SW 1271 (cell line): ENCODE measurements at places on chromosomes 6 and 20.

DNA sequence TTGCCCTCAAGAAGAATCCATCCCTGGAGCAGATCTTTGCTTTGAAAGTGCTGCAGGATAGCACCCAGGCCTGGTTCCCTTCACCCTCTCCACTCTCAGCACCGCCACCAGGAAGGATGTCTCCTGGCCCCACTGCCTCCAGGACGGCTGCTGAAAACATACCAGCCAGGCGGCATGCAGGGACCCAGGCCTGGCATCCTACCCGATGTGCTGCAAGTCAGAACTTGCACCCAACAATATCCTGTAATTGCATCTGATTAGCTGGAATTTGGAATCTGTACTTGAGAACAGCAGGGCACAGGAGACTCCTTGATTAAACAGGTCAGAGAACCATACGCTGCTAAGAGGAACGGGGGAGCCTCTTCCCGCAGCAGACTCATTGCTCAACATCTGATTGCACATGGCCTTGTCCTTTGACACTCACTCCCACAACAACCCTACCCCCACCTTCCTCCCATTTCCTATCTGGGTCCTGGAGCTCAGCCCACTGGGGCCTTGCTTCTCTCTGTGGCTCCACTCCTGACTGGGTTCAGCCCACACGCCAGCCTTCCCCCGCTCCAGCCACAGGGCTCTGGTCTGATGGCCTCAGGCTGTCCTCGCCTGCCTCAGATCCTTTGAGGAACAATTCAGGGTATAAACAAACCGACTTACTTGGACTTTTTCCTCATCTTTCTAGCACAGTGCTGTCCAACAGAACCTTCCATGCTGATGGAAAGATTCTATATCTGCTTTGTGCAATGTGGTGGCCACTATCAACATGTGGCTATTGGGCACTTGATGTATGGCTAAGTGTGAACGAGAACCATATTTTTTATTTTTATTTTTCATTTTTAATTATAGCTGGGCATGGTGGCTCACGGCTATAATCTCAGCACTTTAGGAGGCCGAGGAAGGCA is 78.0 kb downstream of the FGD2 start:
- DNase-seq = no peak

DNA sequence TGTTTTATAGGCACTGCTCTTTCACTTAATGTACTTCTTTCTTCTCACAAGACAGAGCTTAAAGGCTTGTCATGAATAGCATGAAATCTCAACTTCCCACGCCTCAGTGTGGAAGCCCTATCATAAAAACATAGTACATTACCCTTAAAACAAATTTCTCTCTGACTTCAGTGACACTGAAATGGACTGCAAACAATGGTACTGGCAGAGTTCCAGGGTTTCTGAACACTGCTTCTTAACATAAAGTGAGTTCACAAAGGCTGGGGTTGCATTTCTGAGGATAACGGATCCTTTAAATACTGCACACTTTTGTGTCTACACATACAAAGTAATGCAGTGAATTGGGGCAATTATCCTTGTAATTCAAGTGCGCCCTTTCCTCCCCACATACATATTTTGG is 32.3 kb upstream of the PLEKHG1 start:
- no peak for DNase-seq

DNA sequence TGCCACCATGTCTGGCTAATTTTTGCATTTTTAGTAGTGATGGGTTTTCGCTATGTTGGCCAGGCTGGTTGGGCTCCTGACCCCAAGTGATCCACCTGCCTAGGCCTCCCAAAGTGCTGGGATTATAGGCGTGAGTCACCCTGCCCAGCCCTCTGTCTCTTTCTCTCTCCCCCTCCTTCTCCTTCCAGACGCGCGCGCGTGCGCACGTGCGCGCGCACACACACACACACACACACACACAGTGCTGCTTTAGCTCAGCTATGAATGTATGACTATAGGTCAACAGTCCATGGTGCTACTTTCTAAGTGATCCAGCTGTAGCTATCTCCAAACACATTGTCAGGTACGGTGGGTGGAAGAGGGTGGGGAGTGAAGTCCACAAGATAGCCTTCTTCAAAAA is 449.5 kb downstream of the PHF3 start:
- DNase-seq = no peak

DNA sequence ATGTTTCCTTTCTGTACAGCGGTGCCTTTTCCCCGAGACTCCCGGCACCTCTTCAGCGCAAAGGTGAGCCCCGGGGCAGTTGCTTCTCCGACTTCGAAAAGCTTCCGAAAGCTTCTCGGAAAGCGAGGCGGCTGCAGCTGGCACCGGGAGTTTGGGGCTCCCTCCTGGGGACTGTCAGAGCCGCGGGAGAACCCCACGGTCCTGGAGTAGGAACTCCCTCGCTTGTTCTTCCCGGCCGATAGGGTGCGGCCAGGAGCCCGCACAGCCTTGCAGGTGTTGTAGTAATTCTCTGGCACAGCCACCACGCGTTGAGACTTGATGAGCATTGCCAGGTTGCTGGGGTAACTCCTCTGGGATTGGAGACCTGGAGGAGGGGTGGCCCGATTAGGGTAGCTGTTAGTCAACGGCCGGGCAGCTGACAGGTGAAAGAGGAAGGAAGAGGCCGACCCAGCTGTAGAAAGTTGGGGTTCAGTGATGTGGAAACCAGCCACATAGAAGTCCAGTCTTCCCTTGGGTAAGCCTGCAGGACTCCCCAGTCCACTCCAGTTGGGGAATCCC is 721 bp downstream of the KDM1B start:
- peak; percentile 63 for DNase-seq

- DNase-seq = no peak
Measured at GRCh38 chr20:17556837-17557674, 12.8 kb upstream of the DSTN start.

- no peak for DNase-seq
Measured at GRCh38 chr6:109963598-109964170, 14.4 kb upstream of the GPR6 start.

- no peak for DNase-seq
Measured at GRCh38 chr6:127164036-127164435, 45.6 kb downstream of the RSPO3 start.

GRCh38 chr20:32707691-32708581 is 34.2 kb upstream of the C20orf203 start:
- no peak for DNase-seq

- no peak for DNase-seq
Measured at GRCh38 chr20:8891039-8891438, 177.8 kb upstream of the PLCB4 start.

DNA sequence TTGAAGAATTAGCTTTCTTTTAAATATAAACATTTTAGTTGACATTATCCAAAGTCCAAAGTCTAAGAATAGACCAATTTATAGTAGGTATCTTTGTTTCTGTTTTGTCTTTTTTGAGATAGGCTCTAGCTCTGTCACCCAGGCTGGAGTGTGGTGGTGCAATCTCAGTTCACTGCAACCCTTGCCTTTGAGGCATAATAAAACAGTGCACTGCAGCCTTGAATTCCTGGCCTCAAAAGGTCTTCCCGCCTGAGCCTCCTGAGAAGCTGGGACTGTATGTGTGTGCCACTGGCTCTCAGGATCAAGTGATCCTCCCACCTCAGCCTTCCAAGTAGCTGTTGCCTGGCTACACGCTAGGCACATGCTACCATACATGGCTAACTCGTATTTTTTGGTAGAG is 135.4 kb downstream of the REV3L start:
- no peak for DNase-seq

GRCh38 chr20:58994390-58995159 is 12.5 kb downstream of the CTSZ start:
- DNase-seq = no peak

DNA sequence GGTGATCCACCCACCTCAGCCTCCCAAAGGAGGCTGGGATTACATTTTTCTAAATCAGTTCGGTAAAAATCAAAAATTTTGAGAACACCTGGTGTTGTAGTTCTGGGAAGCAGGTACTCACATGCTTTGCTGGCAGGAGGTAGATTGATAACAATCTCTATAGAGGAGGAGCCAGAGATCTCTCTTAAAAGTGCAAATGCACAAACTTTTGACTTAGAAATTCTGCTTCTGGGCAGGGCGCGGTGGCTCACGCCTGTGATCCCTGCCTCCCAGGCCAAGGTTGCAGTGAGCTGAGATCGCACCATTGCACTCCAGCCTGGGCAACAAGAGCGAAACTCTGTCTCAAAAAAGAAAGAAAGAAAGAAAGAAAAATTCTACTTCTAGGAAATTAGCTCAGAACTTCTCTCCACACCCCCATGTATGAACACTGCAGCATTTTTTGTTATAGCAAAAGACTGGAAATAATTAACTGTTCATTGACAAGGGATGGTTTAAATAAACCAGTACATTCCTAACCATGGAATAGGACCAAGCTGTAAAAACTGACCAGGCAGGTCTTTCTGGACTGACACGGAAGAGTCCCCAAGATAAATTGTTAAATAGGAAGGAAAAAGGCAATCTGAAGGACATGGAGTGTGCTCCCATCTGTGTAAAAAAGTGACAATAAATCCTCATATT is 14.4 kb upstream of the TRIB3 start:
- no peak for DNase-seq

DNA sequence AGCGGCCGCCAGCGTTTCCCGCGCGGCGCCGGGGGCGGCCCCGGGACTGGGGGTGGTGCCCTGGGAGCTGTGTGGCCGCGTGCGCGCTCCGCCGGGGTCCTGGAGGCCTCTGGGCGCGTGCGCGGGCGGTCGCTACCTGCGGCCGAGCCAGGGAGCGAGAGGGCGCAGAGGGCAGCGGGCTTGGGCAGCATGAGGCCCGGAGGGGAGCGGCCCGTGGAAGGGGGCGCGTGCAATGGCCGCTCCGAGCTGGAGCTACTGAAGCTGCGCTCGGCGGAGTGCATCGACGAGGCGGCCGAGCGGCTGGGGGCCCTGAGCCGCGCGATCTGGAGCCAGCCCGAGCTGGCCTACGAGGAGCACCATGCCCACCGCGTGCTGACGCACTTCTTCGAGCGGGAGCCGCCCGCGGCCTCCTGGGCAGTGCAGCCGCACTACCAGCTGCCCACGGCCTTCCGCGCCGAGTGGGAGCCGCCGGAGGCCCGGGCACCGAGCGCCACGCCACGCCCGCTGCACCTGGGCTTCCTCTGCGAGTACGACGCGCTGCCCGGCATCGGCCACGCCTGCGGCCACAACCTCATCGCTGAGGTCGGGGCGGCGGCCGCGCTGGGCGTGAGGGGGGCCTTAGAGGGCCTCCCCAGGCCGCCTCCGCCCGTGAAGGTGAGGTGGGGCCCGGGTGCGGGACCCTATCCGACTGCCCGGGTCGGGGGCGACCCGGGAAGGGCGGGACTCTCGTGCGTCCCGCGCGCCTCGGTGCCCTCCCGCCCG is at the start of gene PM20D2:
TSS of gene PM20D2 (plus strand) at position 100 of the 762 bp plus-strand sequence. CDS start at position 190, 90 bp downstream.
- peak; percentile 38 for DNase-seq

GRCh38 chr6:87436435-87436834 is 28.7 kb downstream of the CFAP206 start:
- peak; percentile 6 for DNase-seq

DNA sequence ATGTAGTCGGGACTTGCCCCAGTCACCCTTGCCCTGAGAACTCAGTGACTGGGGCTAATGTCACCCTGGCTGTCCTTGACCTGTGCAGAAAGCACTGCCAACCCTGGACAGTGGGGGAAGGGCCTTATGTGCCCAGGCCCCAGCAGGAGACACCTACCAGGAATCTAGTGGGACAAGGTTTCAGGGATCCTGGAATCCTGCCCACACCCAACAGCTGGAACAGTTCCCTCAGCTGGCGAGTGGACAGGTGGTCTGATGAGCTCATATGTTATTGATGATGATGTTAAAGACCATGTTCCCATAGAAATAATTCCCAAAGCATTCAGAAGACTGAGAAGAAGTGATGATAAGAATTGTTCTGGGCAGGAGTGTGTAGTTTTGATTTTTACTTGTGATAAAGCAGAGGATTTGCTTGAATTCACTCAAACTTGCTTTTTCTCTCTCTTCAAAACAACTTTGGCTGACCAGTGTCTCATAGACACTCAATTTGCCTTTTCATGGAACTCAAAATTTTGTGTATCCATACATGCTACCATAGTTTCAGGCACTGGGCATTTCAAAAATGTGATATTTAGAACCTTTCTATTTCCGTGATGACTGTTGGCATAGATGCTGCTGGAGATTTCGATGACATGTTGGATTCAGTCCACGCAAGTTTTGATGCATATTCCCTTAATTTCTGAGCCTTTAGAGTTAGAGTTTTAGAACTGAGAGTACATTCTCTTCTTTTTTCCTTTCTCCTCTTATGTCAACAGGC is 79.3 kb downstream of the SLC22A3 start:
- DNase-seq = no peak

- DNase-seq = no peak
Measured at GRCh38 chr6:31899882-31900722, 1.8 kb downstream of the ZBTB12 start.

DNA sequence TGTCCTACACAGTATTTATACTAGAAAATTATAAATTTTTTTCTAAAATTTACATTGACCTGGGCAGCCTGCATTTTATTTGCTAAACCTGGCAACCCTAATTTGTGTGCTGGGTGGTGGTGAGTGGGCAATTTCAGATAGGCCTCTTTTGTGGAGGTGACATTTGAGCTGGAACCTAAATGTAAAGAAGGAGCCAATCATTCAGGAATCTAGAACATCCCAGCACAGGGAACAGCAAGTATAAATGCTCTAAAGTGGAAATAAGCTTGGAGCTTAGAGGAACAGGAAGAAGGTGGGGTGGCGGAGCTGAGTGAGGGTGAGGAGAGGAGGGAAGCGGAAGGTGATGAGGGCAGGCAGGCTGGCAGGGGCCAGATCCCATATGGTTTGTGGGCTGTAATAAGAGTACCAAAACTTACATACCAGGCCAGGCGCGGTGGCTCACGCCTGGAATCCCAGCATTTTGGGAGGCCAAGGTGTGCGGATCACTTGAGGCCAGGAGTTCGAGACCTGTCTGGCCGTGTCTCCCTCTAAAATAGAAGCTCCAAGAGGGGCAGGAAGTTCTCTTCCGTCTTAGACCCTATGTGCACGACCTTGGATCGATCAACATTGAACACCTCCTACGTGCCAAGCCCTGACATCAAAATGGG is 549 bp upstream of the CSE1L start:
- DNase-seq = no peak

GRCh38 chr6:4777394-4777935 is 1.3 kb downstream of the CDYL start:
- peak; percentile 36 for DNase-seq

DNA sequence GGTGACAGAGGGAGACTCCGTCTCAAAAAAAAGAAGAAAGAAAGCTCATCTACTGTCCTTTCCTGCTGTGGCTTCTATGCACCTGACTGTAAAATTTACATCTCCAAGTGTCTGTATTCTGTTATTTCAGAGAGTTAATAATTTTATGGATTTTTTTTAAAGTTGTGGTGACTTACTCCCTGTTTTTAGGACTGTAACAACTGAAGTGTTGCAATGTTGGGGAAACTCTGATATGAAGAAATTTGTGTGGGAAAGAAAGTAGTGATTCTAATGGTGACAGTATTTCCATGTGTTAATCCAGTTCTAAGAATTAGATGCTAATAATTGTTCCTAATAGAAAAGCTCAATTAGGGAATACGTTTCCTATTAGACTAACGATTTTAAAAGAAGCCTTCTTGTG is 27.4 kb downstream of the STX11 start:
- DNase-seq = no peak

DNA sequence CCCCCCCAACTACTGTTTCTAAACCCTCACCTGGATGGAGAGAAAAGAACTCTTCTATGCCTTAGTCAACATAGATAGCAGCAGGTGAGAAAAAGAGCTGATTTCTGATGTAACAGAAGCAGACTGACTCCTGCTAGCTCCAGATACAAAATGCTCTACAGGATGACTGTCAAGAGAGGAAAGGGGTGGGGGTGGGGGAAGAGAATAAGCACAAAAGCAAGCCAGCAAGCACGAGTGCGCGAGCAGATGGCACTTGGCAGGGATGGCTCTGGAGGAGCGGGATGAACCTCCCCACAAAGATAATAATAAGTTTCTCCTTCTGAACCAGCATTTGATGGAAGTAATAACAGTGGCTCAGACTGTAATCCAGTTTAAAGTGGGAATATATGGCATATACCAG is 45.6 kb upstream of the SPDEF start:
- DNase-seq = no peak
